ENCODE measurements at places on chromosomes 4 and X.
A peak's percentile ranks its signal among the peaks of the same experiment; 100 is the strongest.

GRCh38 chr4:5996641-5997040, 21.6 kb downstream of the C4orf50 start:
- H3K27me3 ChIP-seq = no peaks in the 10 kb centered on the region
- peaks cover 7% of the 10 kb centered on the region for H3K4me1 ChIP-seq
- DNase-seq = no peak
- H3K36me3 ChIP-seq = no peaks in the 10 kb centered on the region
- H3K27ac ChIP-seq = no peak overlapping the region
- H3K4me3 ChIP-seq = no peak overlapping the region

- H3K27ac ChIP-seq = peak overlapping the region; percentile 78
- H3K36me3 ChIP-seq = no peaks in the 10 kb centered on the region
- DNase-seq = no peak
- H3K4me1 ChIP-seq = peaks cover 17% of the 10 kb centered on the region
- H3K4me3 ChIP-seq = peak overlapping the region; percentile 34
These were observed 473.2 kb upstream of the TECRL start for GRCh38 chr4:64882311-64883086.

DNA sequence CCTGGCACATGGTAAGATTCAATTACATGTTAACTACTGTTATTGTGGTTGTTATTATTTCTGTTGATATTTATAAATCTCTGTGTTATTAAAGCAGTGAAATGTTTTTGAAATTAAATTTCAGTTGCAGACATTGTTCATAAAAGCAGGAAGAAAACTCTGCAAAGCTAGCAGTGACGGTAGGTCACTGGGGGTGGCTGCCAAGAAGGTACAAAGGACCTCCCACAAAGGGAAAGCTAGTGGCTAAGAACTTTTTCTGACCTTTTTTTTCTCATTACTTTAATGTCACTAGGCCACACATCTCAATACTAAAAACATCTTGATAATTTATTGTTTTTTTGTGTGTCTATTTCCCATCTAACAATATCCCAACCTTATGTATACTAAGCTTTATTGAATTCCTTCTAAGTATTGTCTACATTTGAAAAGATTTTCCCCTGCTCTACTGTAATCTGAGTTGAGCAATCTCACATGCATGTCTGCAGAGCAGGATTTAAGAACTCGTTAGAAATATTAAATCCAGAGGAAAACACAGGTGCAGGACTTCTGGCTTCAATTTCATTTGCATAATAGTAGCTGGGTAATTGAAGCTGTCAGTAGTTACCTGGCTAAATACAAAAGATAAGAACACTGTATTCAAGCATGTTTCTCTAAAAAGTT, 197.3 kb downstream of the CFAP299 start:
- no peaks in the 10 kb centered on the region for H3K27me3 ChIP-seq
- DNase-seq = no peak

- DNase-seq = no peak
- H3K36me3 ChIP-seq = peaks cover 3% of the 10 kb centered on the region
- H3K27ac ChIP-seq = no peak overlapping the region
These were observed 35.6 kb downstream of the STEEP1 start for GRCh38 chrX:119529345-119530276.

- H3K27ac ChIP-seq = no peak overlapping the region
- no peaks in the 10 kb centered on the region for H3K4me1 ChIP-seq
- H3K27me3 ChIP-seq = peaks cover under 1% of the 10 kb centered on the region
- DNase-seq = no peak
- H3K4me3 ChIP-seq = no peak overlapping the region
These were observed 88.1 kb upstream of the PLAC1 start for GRCh38 chrX:134746410-134746785.

Measured in activated CD8-positive, alpha-beta T cell treated with anti-CD3 and anti-CD28 coated beads, Interleukin-2, amount 10 ng/mL, durations not matched to agents 7 days and 5 days (primary cell).